KG1 (cell line): ENCODE measurements at places on chromosomes 4 and X.

DNA sequence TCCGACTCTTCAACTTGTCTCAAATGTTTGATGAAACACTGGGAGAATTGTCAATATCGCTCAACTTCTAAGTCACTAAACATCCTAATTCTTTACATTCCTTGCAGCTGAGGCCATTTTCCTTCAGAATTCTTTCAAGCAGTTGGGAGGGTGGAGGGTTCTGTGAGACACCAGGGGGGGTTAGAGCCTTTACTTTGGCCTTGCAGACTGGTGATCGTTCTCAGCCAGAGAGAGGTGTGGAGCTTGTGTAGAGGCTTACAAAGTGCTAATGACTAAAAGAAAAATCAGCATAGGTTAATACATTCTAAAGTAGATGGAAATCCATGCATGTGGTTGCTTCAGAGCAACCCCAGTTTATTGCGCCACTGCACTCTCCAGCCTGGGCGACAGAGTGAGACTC is 21.3 kb upstream of the SOX3 start:
- no peak for DNase-seq

- DNase-seq, result no peak
These were observed 150.9 kb downstream of the ENPP6 start for GRCh38 chr4:184066584-184067300.

- DNase-seq, result no peak
These were observed 90.4 kb downstream of the PHEX start for GRCh38 chrX:22122510-22122909.

GRCh38 chr4:57190601-57191481 is 80.7 kb upstream of the IGFBP7 start:
- no peak for DNase-seq

DNA sequence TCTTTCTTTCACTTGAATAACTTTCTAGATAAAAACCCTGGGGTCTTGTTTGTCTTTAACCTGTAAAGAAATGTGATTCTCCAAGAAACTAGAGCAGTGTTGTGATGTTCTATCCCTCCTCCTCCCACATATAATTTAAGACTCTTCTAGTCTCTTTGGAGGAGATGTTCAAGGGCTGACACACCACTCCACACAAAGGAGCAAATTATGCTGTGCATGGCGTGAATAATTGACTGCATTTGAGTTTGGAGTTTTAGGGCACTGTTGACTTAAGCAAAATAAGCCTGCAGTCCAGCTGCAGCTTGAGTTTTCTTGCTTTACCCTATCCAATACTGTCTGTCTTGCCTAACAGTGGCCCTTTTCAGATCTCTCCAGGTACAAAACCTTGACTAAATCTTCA is 119.7 kb downstream of the CHRDL1 start:
- DNase-seq, result no peak

DNA sequence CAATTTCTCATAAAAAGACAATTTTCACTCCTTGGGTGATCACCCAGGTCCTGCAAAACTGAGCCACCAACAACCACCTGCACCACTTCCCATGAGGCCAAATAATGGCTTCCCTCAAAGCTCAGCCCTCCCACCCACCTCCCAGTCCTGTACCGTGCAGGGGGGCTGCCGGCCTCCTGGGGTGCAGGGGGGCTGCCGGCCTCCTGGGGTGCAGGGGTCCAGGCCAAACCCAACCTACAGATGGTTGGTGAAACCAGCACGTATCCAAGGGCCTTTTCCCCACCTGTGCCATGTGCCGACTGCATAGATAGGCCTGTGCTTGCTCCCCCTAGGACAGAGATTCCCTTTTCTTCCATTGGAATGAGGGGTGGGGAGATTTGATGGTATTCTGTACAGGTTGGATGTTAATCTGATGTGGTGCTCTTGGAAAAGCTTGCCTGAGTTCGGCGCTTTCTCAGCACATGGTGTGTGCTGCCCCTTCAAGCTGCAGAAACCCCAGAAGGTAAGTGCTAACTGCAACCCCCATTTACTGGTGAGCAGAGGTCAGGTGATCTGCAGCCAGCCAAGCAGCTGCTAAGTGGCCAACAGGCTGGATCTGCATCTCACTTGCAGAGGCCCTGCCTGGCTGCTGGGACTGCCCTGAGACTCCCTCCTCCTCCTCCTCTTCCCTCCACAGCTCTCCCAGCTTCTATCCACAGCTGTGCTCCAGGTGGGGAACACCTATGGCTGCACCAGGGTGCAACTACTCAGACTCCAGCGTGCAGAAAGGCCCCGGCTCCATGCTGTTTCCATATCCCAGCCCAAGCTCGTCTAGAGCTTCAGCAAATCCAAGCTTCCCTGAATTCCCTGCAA is 38.8 kb downstream of the FRG1 start:
- no peak for DNase-seq

DNA sequence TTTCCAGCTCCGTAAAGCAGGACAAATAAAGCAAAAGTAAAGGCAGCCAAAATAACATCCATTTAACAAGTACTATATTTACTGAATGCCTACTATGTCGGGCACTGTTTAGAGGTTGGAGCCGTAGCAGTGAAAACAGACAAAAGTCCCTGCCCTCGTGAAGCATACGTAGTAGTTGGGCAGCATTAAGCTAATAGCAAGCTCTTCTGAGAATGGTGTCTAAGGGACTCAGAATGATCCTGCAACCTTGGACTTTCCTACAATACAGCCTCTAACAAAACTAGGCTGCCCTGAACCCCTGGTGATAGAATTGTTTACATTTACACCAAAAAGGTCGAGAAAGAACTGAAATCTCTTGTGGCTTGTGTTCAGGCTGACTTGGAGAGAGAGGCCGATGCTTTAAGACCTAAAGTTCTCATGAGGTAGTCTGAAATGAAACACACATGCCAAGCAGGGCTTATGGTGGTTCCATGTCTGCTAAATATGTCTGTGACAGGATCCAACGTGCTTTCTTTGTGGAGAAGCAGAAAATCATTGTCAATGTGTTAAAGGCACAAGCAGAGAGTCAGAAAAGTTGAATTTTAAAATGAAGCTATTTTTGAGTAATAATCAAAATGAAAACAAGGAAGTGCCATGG is 898 bp upstream of the PDGFC start:
- no peak for DNase-seq

GRCh38 chr4:63085091-63085490 is 1324.2 kb downstream of the TECRL start:
- no peak for DNase-seq
